Caki2 (cell line): ENCODE measurements at places on chromosomes 5 and 9.

DNA sequence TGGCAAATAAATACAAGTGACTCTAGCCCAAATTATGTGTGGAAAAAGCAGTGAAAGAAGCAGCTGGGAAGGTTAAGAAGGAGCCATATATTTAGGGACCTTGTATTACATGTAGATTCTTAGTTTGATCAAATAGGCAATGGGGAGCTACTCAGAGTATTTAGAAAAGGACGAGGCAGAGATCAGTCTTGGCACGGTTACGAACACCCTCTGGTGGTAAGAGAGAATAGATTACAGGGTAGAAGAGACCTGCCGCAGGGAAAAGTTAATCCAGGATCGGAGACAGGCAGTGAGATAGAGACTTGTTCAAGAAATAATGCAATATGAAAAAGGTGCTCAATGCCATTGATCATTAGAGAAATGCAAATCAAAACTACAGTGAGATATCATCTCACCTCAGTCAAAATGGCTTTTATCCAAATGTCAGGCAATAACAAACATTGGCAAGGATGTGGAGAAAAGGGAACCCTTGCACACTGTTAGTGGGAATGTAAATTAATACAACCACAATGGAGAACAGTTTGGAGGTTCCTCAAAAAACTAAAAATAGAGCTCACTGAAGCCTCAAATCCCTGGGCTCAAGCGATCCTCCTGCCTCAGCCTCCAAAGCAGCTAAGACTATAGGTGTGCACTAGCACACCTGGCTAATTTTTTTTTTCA is 12.0 kb downstream of the INIP start:
- DNase-seq: no peak

DNA sequence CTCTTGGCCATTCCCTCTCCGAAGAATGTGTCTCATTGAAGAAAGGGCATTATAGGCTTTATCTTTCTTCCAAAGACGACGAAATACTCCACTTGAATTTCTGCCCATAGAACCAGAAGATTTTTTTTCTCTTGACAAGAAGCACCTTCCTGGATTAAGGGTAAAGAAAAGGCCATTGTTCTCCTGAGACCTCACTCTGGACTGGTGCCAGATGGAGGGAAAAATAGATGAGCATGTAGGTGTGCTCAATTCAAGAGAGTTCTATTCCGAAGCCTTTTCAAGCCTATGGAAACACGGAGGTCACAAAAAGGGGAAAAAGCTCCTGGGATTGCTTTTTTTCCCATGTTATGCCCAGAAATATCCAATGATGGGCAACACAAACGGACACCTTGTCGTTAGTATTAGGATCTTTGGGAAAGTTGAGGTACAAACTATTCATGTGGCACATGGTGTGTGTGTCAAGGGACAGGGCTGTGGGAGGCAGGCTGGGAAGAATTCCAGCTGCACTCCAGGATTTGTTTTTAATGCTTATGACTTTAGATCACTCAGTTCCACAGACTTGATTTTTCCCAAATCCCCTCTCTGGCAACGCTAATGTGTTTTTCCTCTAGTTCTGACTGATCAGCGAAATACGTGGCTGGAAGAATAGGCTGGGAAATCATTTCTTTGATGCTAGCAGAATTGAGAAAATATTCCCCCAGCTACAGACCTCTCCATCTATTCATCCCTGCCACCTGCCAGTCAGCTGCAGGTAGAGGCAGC is 89.9 kb downstream of the SIL1 start:
- no peak for DNase-seq

DNA sequence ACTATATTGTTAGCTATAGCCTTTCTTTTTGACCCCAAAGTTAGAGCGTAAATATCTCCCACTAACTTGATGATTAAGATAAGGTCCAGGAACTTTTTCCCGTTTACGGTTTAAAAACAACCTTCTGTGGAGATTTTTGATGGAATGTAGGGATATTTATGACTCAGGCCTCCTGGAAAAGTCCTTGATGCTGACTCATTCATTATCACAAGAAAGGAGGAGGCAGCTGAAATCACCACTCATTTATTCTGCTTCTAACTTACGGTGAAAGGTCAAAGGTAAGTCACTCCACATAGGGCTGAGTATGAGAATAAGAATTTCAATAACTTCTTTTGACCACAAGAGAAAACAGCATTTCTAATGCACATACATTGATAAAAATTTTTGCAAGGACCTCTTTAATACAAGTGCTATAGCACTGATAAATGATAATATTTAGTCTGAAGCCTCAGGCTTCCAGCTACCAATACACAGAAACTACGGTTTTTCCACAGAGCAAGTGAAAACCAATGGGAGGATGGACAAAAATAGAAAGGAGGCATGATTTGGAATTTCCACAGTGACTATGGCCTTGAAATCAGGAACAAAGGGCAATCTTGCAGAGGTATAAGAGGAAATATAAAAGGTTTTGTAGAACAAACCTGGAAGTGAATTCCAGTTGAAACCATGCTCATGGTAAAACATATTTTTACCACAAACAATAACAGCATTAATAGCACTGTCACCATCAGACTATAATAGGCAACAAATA is 146.5 kb downstream of the PPP2R2B start:
- DNase-seq: peak; percentile 87

GRCh38 chr9:78406933-78407332 is 110.0 kb downstream of the PSAT1 start:
- no peak for DNase-seq

DNA sequence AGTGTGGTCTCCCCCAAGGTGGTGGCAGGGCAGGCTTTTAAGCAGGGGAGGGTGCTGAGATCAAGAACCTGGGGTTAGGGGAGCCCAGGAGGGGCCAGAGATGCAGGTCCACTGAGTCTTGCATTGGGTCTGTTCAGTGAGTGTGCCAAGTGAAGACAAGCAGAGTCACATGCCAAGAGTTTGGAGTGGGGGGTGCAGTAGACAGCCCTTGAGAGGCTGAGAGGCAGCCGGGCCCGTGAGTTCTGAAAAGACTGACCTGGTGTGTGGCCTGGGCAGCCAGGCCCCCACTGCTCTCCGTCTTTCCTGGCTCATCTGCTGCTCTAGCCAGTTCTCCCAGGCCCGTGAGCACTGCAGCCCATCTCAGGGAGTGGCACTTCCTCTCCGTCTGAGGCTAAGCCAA is 120.0 kb downstream of the DAB2IP start:
- no peak for DNase-seq

GRCh38 chr5:37055383-37055990 is 178.9 kb downstream of the NIPBL start:
- peak; percentile 8 for DNase-seq

GRCh38 chr5:148928141-148928540 is 101.7 kb downstream of the ADRB2 start:
- DNase-seq: no peak

DNA sequence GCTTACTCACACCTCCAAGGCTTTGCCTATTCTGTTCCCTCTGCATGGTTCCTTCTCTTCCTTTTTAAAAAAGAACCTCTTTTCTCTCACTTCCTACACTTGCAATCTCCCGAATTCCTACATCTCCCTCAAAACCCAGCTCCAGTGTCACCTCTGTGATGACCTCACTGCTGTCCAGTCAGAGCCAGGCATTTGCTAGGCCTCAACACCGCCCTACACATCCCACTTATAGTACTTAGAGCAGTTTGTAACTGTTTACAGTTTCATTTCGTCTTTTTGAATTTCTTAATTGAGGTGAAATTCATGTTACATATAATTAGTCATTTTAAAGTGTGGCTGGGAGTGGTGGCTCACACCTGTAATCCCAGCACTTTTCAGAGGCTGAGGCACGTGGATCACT is 30.8 kb downstream of the CD14 start:
- DNase-seq: no peak

DNA sequence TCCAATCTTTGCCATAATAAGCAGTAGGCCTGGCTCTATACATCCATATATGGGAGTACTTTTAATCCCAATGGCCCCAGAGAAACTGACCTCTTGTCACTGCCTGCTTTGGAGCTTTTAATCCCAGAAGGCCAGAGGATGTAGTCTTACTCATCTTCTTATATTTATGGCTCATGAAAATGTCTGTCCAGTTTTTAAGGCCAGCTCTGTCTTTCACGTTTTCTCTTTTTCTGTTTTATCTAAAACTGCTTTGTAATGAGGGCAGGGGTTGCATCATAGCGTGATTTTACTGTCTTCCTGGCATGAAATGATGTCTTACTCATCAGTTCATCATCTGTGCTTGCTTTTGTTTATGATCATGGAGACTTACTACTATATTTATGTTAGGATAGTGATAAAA is 1094.9 kb downstream of the MAT2B start:
- DNase-seq: no peak

- DNase-seq: no peak
Observed at GRCh38 chr9:109886041-109886440, 106.0 kb downstream of the PALM2AKAP2 start.

DNA sequence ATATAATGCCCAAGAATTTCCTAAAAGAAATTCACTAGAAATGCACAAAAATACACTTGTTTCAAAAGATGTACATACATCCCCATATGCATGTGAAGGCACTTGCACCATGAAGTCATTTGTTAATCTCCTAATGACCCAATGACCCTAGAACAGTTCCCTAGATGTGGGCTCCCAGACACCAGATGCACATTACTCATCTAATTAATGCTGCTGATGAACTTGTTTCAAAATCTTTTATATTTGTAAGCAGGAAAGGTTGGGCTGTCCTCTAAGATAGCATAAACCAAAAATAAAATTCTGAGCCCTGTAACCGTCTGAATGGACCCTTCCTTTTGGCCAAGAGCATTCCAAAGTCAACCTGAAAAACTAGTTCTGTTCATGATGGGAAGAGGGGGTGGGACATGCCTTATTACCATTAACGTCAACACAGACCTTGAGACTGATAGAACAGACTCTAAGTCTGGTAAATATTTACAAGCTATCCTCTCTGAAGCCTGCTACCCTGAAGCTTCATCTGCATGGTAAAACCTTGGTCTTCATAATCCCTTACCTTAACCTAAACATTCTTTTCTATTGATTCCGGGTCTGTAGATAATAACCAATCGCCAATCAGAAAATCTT is 91.0 kb upstream of the DAPK1 start:
- no peak for DNase-seq

DNA sequence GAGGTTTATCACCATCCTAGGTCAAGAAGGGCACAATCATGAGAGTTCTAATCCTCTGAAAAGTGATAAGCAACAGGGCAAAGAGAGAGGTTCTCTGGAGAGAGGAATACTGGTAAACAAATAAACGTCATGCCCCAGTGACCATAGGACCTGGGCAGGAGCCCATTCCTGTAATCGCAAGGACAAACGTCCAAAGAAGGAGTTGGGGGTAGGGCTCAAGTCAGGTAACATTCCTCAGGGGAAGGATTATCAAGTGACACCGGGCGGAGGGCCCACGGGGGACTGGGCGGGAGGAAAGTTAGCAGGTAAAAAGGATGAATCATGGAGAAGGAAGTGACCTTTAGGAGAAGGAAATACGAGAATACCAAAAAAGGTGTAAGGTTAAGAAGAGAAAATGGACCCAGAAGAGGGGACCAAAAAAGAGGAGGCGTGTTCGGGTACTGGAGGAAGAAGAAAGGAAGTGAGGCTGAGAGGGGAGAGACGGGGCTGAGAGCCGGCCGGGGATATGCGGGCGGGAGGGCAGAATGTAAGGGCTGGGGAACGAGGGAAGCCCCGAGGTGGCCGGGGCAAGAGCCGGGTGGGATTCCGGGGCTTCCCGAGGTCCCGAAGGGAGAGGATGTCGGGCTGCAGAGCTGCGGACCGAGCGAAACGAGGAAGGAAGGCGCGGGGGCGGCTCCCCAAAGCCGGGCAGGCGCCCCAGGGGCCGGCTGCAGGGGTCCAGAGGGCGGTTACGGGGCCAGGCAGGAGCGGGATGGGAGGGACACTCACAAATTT is 583 bp downstream of the DIAPH1 start:
- peak; percentile 65 for DNase-seq

GRCh38 chr5:55533521-55534435 is 986 bp downstream of the PLPP1 start:
- DNase-seq: peak; percentile 68

DNA sequence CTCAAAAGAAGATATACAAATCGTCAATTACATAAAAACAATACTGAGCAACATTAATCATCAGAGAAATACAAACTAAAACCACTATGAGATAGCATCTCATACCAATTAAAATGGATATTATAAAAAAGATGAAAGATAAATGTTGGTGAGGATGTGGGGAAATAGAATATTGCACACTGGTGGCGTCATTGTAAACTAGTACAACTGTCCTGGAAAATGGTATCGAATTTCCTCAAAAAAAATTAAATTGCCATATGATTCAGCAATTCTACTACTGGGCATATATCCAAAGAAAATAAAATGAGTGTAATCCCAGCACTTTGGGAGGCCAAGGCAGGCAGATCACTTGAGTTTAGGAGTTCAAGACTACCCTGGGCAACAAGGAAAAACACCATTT is 326.0 kb upstream of the FTMT start:
- DNase-seq: no peak

GRCh38 chr9:106583751-106584150 is 279.2 kb upstream of the ZNF462 start:
- DNase-seq: no peak

DNA sequence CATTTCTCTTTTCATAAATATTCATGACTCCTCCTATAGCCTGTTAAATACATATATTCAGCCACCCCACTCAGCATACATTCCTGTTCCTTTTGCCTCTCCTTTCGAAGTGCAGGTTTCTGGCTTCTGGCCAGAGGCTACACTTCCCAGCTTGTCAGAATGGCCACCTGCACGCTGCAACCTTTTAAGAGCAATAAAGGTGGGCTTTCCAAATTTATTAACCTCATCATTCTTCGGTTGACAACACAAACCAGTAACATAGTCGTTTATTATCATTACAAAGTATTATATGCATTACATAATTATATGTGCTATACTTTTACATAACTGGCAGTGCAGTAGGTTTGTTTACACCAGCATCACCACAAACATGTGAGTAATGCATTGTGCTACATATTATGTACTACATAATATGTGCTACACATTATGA is 16.5 kb upstream of the TMEM171 start:
- DNase-seq: no peak

DNA sequence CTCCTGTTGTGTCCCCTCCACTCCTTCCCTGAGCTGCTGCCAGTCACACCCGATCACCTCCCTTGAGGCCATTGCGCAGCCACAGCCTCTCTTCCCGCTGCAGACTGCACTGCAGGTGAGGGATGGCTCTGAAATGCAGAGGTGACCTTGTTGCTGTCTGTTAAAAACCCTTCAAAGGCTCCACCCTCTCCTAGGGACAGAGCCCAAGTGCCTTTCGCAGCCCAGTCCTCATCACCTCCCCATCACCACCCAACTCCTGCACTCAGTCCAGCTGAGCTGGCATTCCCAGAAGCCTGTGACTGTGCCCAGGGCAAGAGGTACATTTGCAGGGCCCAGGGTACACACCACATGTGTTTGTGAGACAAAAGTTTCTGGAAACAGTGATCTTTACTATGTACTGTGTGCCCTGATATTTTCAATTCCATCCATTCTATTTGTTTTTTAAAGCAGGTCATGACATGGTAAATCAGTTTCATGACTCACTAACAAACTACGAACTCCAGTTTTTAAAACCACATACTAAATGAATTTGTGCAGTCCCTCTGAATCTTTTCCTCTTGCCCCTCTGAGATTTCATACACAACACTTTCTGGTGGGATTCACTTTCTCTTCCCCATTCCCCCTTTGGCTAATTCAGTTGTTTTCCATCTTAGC is 73.0 kb upstream of the SPOCK1 start:
- no peak for DNase-seq
